ENCODE measurements at places on chromosomes 16 and 17. TPM values are rescaled to one million over a fixed set of nuclear protein-coding genes. Genes with fewer than 3 reads are reported as not detected.

VAT1L gene
- 0.76 TPM for total RNA-seq

HOXB4 gene
- total RNA-seq, result 14.8 TPM

RTN4RL1 gene
- 1.7 TPM for total RNA-seq

DNA sequence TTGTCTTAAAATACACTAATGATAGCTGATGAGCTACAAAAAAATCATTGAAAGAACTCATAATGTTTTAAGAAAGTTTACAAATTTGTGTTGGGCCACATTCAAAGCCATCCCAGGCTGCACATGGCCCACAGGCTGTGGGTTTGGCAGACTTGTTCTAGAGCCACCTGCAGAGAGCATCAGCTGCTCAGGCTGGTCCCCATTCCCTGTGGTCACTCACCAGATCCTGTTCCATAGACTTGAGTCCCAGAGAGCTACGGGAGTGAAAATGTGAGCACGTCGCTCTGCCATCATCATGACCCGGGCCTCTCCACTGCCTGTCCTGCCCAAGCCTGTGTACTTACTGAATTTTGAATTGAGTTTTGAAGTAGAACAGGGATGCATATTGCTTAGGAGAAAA lies 6.9 kb downstream of the SLC26A11 start:
- H3K27me3 ChIP-seq, result no peaks in the 10 kb centered on the region
- no peak overlapping the region for H3K4me3 ChIP-seq
- no peak for DNase-seq
- H3K36me3 ChIP-seq, result peaks cover 24% of the 10 kb centered on the region
- no peak overlapping the region for H3K27ac ChIP-seq

NME2 gene
- total RNA-seq, result 481 TPM

DNA sequence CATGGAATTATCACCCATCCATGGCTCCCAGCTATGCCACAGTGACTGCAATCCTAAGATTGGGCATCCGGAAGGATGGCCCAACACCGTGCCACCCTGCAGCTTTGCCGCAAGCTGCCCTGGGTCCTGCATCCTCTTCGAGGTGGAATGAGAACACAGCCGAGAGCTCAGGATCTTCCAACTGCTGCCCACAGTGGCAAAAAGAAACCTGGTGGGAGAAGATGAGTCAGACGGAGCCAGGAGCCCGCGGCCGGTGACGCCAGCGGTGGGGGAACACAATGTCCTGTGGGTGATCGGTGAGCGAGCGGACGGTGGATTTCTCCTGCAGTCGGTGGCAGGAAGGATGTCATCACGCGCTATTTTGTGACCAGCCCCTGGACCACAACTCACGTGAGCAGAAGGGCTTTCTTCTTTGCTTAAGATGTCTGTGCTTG lies 20.1 kb downstream of the CD7 start:
- no peaks in the 10 kb centered on the region for H3K27me3 ChIP-seq
- no peak overlapping the region for H3K4me3 ChIP-seq
- no peak for DNase-seq
- H3K4me1 ChIP-seq, result peaks cover 19% of the 10 kb centered on the region

GRCh38 chr16:67111951-67112444 lies 2.3 kb downstream of the PHAF1 start:
- H3K27ac ChIP-seq, result peak overlapping the region; percentile 96
- no peak overlapping the region for H3K4me3 ChIP-seq
- no peak for DNase-seq
- no peaks in the 10 kb centered on the region for H3K27me3 ChIP-seq
- peaks cover 19% of the 10 kb centered on the region for H3K4me1 ChIP-seq

GFAP gene
- total RNA-seq, result 0.10 TPM

DNA sequence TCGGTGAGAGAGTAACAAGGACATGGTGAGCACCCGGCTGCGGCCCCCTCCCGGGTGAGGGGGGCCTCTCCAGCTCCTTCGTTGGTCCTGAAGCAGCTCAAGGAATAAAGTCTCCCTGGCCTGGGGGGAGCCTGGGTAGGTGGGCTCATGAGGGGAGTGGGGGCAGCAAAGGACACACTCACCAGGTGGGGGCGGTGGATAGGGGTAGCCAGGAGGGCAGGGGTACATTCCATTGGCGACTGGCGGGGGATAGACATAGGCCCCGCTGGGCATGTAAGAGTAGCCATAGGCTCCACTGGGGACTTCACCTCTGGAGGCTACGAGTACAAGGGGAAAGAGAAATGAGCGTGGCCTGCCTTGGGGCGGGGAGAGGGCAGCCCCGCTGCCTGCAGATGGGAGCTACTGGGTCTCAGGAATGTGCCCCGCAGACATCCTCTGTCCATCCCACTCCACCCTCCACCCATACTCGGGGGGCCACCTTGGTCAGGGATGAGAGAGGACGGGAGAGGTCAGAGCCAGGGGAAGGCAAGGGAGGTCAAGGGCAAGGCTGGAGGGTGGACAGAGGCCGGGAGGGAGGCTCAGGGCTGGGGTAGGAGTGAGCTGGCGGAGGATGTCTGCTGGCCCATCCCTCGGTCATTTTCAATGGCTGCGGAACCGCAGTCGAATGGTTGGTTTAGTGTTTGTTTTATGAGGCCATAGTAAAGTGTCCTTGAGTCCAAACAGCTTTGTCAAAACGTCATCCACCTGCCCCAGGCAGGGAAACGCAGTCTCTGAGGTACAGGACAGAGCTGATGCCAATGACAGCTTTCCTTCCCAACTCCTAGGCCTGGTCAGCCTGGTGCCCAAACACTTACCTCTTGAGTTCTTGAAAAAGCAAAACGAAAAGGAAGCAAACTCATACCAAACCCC lies 3.7 kb upstream of the UNC13D start:
- no peaks in the 10 kb centered on the region for H3K27me3 ChIP-seq
- no peak for DNase-seq
- H3K27ac ChIP-seq, result peak overlapping the region; percentile 74

OGFOD3 gene
- 31.6 TPM for total RNA-seq

- peaks cover 5% of the 10 kb centered on the region for H3K4me1 ChIP-seq
- H3K27me3 ChIP-seq, result no peaks in the 10 kb centered on the region
- H3K27ac ChIP-seq, result no peak overlapping the region
- no peaks in the 10 kb centered on the region for H3K36me3 ChIP-seq
- no peak overlapping the region for H3K4me3 ChIP-seq
These were observed 9.3 kb upstream of the RNF135 start for GRCh38 chr17:30961209-30962188.

GRCh38 chr17:28901866-28902818 lies 737 bp downstream of the DHRS13 start:
- no peak for DNase-seq
- H3K27ac ChIP-seq, result peak overlapping the region; percentile 74
- no peaks in the 10 kb centered on the region for H3K27me3 ChIP-seq
- H3K4me3 ChIP-seq, result peak overlapping the region; percentile 86

ARL5C gene
- total RNA-seq, result not detected

DNA sequence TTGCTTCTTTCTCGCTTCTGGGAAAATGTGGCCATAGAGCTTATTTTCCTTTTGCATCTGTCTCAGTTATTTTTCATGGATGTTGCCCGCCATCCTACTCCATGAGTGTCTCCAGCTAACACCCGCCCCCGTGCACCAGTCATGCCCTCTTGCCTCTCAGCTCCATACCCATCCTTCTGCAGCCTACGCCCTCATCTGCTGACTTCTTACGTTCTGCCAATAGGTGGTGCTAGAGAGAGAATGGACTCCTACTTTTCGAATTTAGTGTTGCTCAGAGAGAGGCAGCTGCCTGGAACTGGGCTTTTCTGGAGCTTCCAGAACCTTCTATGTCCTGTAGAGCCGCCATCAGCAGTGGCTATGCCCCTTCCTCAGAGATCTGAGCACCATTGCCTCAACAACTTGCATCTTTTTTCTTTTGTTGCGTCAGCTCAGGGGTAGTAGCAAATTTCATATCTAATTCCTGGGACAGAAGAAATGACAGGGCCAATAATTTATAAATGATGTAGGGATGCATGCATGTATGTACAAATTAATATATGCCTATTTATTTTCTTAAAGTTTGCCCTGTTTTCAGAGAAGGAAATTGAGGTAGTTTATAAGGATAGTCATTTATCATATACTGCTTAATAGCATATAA lies 119.7 kb upstream of the MYOCD start:
- H3K4me1 ChIP-seq, result peaks cover 28% of the 10 kb centered on the region
- H3K27ac ChIP-seq, result no peak overlapping the region
- no peak overlapping the region for H3K4me3 ChIP-seq
- H3K27me3 ChIP-seq, result peaks cover 28% of the 10 kb centered on the region
- DNase-seq, result no peak

DNA sequence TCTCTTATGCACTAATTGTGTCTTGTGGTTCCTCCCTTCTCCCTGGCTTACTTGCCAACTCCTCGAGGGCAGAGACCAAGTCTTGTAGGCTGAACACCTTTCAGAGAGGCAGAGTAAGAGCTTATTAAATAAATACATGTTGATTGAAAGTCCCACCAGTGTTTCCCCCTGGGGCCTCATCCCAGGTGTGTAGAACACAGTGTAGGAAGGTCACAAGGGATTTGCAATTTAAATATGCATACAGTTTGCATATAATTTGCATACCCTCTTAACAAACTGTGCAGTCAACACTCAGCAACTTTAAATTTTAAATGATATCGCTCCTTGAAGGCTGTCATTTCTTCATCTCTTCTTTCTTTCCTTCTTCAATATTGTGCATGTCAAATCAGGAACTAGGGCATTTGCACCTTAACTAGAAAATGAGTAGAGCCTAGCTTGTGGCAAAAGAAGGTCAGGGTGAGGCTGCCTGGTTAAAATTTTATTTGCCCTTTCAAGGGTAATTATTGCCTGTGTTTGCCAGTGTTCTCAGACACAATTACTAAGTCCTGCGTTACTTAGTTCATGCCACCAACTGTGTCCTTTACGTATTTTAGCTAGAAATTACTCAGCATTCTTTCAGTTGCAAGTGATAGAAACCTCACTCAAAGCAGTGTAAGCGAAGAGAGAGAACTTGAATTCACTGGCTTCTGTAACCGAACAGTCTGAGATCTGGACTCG lies 465.7 kb downstream of the HAPSTR1 start:
- no peaks in the 10 kb centered on the region for H3K27me3 ChIP-seq
- H3K4me3 ChIP-seq, result no peak overlapping the region
- DNase-seq, result no peak
- no peaks in the 10 kb centered on the region for H3K36me3 ChIP-seq

KCTD19 gene
- 0.56 TPM for total RNA-seq

GRCh38 chr17:62597920-62598319 lies 29.6 kb upstream of the MRC2 start:
- H3K36me3 ChIP-seq, result peaks cover 61% of the 10 kb centered on the region
- no peak for DNase-seq
- no peak overlapping the region for H3K27ac ChIP-seq
- no peaks in the 10 kb centered on the region for H3K27me3 ChIP-seq
- H3K4me1 ChIP-seq, result peaks cover 6% of the 10 kb centered on the region

NDUFB10 gene
- total RNA-seq, result 122 TPM

DNA sequence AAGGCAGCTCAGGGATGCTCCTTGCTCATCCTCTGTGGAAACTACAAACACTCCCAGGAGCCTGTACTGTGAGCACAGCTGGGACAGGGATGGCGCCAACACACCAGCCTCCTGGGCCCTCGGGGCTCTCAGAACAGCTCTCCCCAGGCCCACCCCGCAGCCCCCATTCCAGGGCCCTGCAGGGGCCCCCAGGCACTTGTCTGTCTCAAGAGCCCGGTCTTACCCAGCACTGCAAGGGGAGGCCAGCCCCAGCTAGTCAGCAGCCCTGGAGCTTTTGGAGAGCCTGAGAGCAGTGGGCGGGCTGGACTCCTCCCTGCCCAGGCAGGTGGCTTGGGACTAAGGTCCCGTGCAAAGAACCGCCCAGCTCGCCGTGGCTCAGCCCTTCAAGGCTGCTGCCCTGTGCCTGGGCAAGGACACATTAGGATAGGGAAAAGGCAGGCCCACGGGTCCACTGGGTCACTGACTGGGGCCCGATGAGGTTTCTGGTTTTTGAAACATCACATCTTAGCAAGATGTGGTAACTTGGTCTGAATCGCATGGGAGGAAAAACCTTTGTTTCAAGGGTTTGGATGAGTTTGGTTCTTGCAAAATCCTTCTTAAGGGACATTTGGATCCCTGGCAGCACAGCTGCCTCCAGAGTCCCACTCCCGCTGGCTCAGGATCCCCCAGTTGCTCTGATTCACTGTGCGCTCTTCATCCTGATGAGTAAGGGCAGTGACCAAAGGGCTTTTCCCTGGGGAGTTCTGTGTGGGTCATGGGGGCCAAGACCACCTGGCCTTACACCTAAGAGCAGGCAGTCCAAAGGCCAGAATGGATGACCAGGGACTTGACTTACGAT lies 2.8 kb downstream of the DNASE1L2 start:
- no peak for DNase-seq
- H3K4me3 ChIP-seq, result no peak overlapping the region
- peaks cover 7% of the 10 kb centered on the region for H3K36me3 ChIP-seq
- no peak overlapping the region for H3K27ac ChIP-seq

GRCh38 chr16:19722269-19722952 lies 4.3 kb downstream of the IQCK start:
- H3K36me3 ChIP-seq, result peaks cover 5% of the 10 kb centered on the region
- no peak overlapping the region for H3K27ac ChIP-seq
- no peak for DNase-seq
- peak overlapping the region; percentile 21 for H3K4me3 ChIP-seq

DNA sequence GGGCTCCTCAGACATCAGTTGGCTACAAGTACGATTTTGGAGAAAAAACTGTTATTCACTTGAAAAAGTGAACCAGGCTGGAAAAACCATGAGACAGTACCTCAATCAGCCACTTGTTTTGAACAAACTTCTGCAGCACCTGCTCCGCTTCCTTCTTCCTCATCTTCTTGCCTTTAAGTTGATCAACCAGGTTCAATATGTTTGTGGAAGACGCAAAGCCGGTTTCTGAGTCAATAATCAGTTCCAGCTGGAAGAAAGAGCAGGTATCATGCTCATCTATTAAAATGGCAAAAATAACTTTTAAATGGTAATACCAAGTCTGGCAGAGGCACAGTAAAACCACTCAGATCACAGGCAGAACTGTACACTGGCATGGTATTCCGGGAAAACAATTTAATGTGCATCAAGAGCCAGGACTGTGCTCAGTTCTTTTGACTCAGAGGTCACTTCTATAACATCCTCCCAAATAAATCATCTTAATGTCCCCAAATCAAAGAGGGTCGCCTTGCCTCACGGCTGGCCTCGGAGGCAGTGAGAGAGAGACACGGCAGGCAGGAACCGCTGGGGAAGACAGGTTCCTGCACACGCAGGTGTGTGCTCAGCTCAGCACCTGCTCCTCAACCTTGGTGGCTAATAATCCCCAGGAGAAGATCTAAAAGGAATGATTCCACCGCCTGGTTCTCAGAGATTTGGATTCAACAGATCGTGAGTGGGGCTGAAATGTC lies 29.7 kb downstream of the KDM8 start:
- H3K4me3 ChIP-seq, result no peak overlapping the region
- H3K27me3 ChIP-seq, result no peaks in the 10 kb centered on the region
- no peak for DNase-seq
- no peaks in the 10 kb centered on the region for H3K36me3 ChIP-seq
- H3K4me1 ChIP-seq, result peaks cover 21% of the 10 kb centered on the region

DNA sequence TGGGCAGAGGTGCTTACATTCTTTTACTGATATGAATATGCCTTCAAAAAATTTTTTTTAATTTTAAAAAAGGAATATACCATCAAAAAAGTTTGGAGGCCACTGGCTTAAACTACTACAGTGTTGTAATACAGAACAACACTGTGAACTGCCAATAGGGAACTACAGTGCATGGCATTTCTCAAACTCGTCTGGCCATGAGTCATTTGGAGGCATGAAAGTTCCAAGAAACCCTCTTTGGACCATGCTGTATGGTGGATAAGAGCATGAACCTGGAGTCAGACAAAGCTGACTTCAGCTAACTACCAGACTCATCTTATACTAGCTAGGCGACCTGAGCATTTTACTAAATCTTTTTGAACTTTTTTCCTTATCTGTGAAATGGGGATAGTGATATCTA lies 9.2 kb upstream of the NF1 start:
- H3K27ac ChIP-seq, result no peak overlapping the region
- H3K36me3 ChIP-seq, result no peaks in the 10 kb centered on the region
- no peaks in the 10 kb centered on the region for H3K27me3 ChIP-seq
- H3K4me1 ChIP-seq, result no peaks in the 10 kb centered on the region
- DNase-seq, result no peak
